ENCODE measurements at places on chromosomes 16 and 17. TPM values are rescaled to one million over a fixed set of nuclear protein-coding genes. Genes with fewer than 3 reads are reported as not detected.

DNA sequence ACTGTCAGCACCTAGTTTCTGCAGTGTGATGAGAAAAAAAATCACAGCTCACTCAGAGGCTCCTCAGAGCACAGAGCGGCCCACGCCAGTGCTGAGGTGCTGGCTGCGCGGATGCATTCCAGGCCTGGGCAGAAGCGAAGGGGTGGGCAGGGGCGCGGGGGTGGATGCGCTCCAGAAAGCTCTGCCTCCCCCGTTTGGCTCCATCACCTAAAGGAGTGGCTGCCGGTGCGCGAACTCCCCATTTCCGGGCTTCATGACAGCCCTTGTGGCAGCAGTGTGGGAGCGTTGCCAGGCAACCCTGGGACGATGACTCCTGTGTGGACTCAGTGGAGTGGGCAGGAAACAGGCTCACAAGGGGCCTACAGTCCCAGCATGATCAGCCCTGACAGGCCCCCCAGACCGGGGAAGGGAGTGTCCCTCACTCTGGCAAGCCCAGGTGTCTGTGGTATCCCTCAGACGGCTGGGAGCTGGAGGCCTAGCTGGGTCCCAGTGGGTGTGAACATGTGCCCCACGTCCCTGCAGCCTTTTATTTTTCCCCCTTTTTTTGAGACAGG is 32.8 kb upstream of the NUDT16L1 start:
- DNase-seq, result no peak

- no peak for DNase-seq
Observed at GRCh38 chr16:15460601-15461000, 26.2 kb downstream of the BMERB1 start.

- DNase-seq, result no peak
Observed at GRCh38 chr16:78094166-78094565, 5.3 kb upstream of the WWOX start.

The RPS6KB1 gene
- total RNA-seq, result 36.1 TPM

The LRRC75A gene
- total RNA-seq, result 9.4 TPM

The CSNK2A2 gene
- total RNA-seq, result 134 TPM
